Testis (tissue), 5 donors: ENCODE measurements at places on chromosomes 16 and 17. TPM values are rescaled to one million over a fixed set of nuclear protein-coding genes. Genes with fewer than 3 reads are reported as not detected.
A peak's percentile ranks its signal among the peaks of the same experiment; 100 is the strongest.

DNA sequence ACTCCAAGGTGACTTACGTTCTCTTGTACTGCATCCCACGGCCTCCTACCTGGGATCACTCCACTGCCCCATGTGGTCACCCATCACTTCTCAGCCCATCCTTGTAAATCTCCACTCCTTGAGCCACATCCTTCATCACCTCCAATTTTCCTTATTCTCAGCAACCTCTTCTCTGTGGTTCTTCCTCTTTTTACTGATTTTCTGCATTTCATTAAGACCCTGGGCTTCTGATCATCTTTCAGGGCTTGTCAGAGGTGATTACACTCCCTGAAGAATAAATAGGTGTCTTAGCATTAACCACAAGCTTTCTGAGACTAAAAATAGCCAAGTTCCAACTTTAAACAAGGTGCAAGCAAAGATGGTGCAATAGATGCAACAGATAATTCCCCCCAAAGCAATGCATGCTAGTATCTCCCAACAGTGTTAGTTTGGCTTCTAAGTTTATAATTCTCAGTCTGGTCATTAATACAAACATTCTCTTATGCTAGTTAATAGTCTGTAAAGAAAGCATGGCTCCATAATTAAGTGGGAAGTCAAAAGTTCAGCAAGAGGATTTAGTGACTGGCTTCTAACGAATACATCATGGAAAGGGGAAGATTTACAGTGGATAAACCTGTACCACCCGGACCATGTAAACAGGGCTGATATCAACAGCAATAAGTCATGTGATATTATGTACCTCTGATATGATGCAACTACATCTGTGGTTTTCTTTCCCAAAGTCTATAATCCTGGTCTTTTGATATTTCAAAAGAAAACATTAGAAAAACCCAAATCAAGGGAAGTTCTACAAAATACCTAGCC is 47.4 kb upstream of the FOXJ1 start:
- no peak for DNase-seq
- H3K36me3 ChIP-seq: no peaks in the 10 kb centered on the region
- no peak overlapping the region for H3K4me3 ChIP-seq
- no peaks in the 10 kb centered on the region for H3K27me3 ChIP-seq
- H3K4me1 ChIP-seq: peaks cover 8% of the 10 kb centered on the region

The WDR59 gene
- 73.8 TPM for total RNA-seq

The TMIGD1 gene
- not detected for total RNA-seq

- DNase-seq: no peak
- no peaks in the 10 kb centered on the region for H3K36me3 ChIP-seq
- H3K4me3 ChIP-seq: no peak overlapping the region
- peak overlapping the region; percentile 4 for H3K27ac ChIP-seq
- no peaks in the 10 kb centered on the region for H3K27me3 ChIP-seq
Measured at GRCh38 chr17:17833658-17834357, 3.0 kb downstream of the SREBF1 start.

DNA sequence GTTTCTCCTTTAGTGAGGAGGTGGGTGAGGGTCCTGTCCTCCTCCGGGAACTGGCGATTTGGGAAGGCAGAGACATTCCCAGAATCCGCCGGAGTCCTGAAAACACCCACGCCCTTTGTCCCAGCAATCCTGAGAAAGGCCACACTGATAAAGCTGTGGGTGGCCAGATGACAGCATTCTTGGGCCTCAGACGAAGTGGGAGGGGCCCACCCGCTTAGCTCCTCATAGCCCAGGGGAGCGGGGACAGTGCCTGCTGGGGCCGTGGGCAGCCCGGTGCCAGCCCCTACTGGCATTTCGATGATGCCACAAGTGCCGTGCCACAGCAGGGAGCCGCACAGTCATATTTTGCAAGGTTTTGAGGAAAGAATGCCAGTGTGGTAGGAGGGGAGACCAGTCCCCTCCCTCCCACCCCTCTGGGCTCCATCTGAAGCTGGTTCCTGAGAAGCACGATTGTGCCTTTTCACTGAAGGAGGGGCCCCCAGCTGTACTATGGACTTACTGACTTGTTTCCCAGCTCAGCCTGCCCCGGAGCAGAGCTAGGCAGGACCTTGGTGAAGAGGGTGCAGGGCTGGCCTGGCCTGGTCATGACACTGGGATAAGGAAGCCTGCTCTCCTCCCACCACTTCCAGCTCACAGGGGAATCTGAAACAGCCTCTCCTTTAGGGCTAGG is 20.9 kb upstream of the MPRIP start:
- H3K36me3 ChIP-seq: no peaks in the 10 kb centered on the region
- no peaks in the 10 kb centered on the region for H3K27me3 ChIP-seq

DNA sequence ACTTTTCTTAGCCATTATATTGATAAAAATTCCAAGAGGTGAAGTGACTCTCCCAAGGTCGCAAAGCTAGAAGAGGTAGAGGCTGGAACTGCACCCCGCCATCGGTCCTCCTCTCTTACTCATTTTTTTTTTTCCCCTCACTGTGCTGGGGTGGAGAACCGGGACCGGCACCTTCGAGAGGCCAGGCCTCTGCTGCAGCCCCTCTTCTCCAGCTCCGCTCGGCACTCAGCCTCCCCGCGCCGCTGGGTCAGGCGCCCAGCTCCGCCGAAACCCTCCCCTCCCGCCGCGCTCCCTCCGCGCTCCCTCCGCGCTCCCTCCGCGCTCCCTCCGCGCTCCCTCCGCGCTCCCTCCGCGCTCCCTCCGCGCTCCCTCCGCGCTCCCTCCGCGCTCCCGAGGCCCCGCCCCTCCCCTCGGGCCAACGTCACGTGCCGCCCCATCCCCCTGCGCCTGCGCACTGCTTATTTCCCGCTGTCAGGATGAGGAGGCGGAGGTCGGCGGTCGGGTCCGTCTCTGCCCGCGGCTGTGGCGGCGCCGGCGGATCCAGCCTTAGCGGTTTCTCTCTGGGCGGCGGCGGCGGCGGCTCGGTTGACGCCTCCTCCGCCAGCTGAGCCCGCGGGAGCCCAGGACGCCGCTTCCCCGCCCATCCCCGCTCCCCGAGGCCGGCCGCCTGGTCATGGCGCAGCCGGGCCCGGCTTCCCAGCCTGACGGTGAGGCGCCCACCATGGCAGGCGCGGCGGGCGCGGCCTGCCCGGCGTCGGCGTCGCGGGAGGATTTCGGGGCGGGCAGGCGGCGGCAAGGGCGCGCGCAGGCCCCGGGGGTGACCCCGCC is at the start of gene RABEP1:
RABEP1 (plus strand) TSS at position 471 of the 828 bp plus-strand sequence; CDS start at position 674, 203 bp downstream.
- no peaks in the 10 kb centered on the region for H3K36me3 ChIP-seq
- H3K4me3 ChIP-seq: peak within 1 kb of the TSS; percentile 77
- peak within 1 kb of the TSS; percentile 91 for H3K27ac ChIP-seq

The TMC8 gene
- 3.5 TPM for total RNA-seq

GRCh38 chr16:62478903-62479458 is 442.7 kb upstream of the CDH8 start:
- H3K27ac ChIP-seq: no peak overlapping the region
- DNase-seq: no peak
- no peaks in the 10 kb centered on the region for H3K36me3 ChIP-seq
- no peak overlapping the region for H3K4me3 ChIP-seq
- no peaks in the 10 kb centered on the region for H3K4me1 ChIP-seq
- H3K27me3 ChIP-seq: no peaks in the 10 kb centered on the region

DNA sequence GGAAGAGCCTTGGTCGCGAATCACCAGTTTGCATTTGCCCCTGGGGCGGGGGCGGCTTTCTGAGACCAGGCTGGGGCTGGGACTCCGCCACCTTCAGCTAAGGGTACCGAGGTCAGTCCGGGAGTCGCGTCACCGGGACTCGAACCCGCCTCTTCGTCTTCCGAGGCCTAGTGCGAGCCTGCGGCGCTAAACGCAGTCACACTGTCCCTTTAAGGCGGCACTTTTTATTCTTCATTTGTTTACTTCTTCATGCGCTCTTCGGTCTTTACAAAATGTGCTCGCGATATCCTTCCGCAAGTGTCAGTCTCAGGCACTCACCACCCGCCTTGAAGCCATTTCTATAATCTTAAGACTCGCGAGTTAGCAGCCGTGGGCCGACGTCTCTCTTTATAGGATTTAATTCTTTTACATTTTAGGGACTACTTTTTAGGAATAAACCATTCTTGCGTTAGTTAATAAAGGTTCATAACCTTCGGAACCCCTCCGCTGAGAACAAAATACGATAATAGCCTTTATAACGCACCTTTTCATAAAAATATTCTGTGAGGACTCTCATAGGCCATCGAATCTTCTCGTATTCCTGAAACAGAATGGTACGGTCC is 593 bp upstream of the HEXIM1 start:
- H3K4me1 ChIP-seq: peaks cover 33% of the 10 kb centered on the region
- H3K27me3 ChIP-seq: no peaks in the 10 kb centered on the region
- H3K27ac ChIP-seq: peak overlapping the region; percentile 99
- DNase-seq: peak; percentile 88

DNA sequence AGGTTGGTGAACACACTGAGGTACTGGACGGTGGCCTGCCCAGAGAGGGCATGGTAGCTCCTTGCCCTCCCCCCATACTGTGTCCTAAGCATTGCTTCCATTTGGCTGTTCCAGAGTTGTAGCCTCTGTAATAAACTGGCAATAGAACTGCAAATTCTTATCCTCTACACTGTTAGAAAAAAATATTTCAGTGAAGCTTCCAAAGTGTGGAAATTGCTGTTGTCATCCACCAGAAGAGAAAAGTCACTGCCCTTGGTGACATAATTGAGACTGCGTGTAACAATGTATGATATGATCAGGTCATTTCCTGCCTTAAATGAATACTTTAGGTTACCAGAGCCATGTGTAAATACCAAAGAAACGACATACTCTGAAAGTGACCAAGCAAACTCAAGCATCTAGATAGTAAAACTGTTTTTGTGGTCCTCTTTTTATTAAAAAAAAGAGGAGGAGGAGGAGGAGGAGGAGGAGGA is 65.9 kb downstream of the CEP95 start:
- H3K36me3 ChIP-seq: no peaks in the 10 kb centered on the region
- H3K4me3 ChIP-seq: no peak overlapping the region
- DNase-seq: no peak
- H3K27me3 ChIP-seq: no peaks in the 10 kb centered on the region
- H3K27ac ChIP-seq: no peak overlapping the region
- H3K4me1 ChIP-seq: no peaks in the 10 kb centered on the region

DNA sequence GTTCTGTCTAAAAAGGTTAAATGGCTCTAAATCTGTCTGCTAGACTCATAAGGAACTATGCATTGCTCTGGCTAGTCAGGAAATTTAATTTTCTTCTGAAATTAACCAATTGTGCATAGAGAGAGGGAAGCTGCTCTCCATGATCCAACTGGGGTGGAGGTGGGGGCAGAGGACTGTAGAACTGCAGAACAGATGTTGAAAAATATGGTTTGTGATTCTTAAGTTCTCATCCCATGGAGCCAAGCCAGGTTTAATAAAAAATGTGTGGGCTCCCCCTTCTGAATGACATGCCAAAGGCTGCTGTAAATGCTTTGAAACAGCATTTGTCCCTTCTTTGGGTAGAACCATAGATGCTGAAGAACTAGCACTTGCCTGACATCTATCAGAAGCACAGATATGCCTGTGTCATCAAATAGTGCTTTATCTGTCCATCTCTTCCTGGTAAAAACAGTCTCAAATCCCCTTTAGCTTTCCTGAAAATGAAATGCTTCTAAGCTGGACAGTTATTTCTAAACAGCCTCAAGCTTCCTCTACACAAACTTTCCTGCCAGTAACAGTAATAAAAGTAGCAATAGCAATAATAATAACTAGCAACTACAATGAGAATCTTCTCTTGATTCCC is 221.4 kb downstream of the CDH8 start:
- H3K4me1 ChIP-seq: no peaks in the 10 kb centered on the region
- H3K27ac ChIP-seq: no peak overlapping the region
- no peaks in the 10 kb centered on the region for H3K27me3 ChIP-seq
- H3K36me3 ChIP-seq: no peaks in the 10 kb centered on the region

The CACNG5 gene
- total RNA-seq: not detected

GRCh38 chr16:27268376-27269299 is at the start of gene NSMCE1:
Gene NSMCE1, minus strand, starts transcription at chr16:27268772. Its CDS starts 11,202 bp downstream, at chr16:27257570.
- DNase-seq: peak; percentile 99
- no peaks in the 10 kb centered on the region for H3K36me3 ChIP-seq
- peak within 1 kb of the TSS; percentile 84 for H3K4me3 ChIP-seq
- H3K27me3 ChIP-seq: no peaks in the 10 kb centered on the region
- H3K4me1 ChIP-seq: no peaks in the 10 kb centered on the region

The DNASE1L2 gene
- 3.5 TPM for total RNA-seq

The SP6 gene
- total RNA-seq: 0.31 TPM

- no peak for DNase-seq
- H3K4me1 ChIP-seq: no peaks in the 10 kb centered on the region
- H3K4me3 ChIP-seq: no peak overlapping the region
- H3K27ac ChIP-seq: no peak overlapping the region
- no peaks in the 10 kb centered on the region for H3K36me3 ChIP-seq
Measured at GRCh38 chr16:81432937-81433557, 11.6 kb upstream of the CMIP start.

DNA sequence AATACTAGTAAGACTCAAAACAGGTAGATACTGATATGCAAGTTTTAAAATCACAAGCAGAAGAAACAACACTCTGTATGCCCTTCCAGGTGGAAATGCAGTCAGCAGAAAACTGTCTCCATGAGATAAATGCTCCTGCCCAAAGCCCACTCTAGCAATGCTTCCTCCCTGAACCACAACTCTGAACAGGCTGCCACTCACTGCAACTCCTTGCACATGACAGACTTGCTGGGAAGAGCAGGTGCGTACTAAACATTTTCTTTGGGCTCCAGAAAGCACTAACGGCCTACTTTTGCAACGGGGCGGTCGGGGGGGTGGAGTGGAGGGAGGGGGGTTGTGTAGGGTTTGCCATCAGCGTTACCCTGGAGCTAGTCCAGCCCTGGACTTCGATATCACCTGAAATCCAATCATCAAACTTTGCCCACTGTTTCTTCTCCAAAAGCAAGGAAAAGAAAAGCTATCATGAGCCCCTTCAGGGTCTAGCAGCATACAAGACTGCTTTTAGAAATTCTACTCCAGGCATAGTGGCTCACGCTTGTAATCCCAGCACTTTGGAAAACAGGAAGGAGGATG is 46.1 kb downstream of the ANKRD11 start:
- H3K27me3 ChIP-seq: no peaks in the 10 kb centered on the region
- H3K4me1 ChIP-seq: peaks cover 50% of the 10 kb centered on the region
- no peaks in the 10 kb centered on the region for H3K36me3 ChIP-seq
- no peak overlapping the region for H3K4me3 ChIP-seq
- no peak for DNase-seq

DNA sequence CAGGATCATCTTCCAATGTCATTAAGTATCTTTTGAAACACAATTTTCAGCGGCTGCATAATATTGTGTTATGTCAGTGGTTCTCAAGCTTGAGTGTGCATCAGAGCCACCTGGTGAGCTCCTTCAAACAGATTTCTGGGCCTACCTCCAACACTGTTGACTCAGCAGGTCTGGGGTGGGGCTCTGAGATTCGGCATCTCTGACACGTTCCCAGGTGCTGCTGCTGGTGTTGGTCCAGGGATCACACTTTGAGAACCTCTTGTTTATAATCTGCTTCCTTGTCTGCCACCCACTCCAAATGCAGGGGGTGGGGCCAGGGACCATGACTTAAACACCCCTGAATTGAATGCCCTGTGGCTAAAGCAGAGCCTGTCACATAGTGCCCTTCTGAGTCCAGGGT is 73.8 kb upstream of the HNF1B start:
- no peaks in the 10 kb centered on the region for H3K36me3 ChIP-seq
- no peak for DNase-seq
- no peaks in the 10 kb centered on the region for H3K4me1 ChIP-seq
- no peak overlapping the region for H3K4me3 ChIP-seq
- H3K27ac ChIP-seq: no peak overlapping the region
